ENCODE measurements at places on chromosomes 1 and 21.

- no peak for DNase-seq
Observed at GRCh38 chr1:33261344-33261743, 5.1 kb downstream of the ZNF362 start.

DNA sequence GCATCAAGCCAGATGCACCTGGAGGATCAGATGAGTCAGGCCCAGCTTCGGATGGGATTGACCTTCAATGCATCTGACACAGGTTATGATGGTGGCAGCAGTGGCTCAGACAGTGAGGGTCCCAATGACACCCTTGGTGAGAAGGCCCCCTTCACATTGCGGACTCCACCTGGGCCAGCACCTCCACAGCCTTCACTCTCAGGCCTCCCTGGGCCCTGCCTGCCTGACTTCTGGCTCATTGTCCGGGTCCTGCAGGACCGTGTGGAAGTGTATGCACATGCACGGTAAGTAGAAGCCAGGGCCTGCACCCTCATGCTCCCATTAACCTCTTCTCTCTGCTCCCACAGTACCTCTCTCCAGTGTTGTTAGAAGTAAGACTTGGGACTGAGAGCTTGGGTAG lies 20.8 kb downstream of the HYI start:
- no peak for DNase-seq

GRCh38 chr1:45302505-45303150 lies 24.1 kb upstream of the HPDL start:
- DNase-seq: no peak

- DNase-seq: no peak
Observed at GRCh38 chr1:5053744-5054143, 399.3 kb downstream of the AJAP1 start.

DNA sequence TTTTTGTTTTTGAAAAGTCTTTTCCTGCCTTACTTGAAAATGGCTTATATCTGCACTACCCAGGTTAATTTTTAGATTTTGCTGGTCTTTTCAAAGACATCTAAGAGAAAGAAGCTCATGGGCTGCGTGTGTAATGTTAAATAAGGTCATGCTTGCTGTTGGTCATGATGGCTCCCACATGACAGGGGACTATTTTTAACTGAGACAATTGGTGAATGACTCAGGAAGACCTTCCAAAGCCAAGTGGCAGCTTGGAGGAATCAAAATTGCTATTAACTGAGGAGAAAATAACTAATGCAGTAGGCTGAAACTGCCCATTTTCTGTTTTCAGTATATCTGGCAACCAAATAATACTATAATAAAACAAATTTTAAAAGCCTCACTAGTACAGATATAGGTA lies 117.1 kb upstream of the SPAG17 start:
- DNase-seq: no peak

GRCh38 chr1:119772298-119772697 lies 3.6 kb upstream of the HMGCS2 start:
- DNase-seq: no peak

- no peak for DNase-seq
Observed at GRCh38 chr1:222995236-222995580, 147.8 kb downstream of the TLR5 start.

- no peak for DNase-seq
Observed at GRCh38 chr1:910881-911721, 12.6 kb upstream of the SAMD11 start.

DNA sequence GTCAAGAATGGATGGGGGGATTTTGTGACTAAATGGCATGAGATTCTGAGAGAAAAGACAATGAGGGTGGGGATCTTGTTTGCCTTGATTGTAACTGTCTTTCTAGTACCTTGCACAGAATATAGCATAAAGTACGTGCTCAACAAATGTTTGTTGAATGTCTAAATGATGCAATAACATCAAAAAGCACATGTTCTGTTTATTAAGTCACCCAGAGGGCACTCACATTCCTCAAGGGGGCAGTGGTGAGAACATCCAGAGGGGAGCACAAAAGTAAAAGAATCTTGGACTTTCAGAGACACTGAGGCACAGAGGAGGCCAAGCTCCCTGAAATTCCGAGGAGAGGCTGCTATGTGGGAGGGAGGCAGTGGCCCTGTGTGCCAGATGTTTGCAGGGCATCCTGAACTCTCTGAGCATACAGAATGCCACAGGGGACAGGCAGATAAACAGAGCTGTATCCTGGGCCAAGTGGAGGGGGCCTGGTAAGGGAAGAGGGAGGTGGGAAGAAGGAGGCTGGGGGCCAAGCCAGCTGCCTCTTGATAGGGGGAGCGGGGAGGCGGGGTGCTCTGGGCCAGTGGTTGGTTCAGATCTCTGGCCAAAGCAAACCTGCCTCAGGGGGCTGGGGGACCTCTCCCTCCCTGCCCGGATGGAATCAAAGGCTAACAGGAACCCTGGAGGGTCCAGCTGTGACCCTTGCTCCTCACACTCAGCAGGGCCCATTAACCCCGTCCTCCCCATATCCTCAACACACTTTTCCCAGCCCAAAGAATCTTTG lies 6.5 kb upstream of the ATP1A2 start:
- DNase-seq: peak; percentile 37

- no peak for DNase-seq
Observed at GRCh38 chr1:98452162-98452561, 209.4 kb upstream of the SNX7 start.

DNA sequence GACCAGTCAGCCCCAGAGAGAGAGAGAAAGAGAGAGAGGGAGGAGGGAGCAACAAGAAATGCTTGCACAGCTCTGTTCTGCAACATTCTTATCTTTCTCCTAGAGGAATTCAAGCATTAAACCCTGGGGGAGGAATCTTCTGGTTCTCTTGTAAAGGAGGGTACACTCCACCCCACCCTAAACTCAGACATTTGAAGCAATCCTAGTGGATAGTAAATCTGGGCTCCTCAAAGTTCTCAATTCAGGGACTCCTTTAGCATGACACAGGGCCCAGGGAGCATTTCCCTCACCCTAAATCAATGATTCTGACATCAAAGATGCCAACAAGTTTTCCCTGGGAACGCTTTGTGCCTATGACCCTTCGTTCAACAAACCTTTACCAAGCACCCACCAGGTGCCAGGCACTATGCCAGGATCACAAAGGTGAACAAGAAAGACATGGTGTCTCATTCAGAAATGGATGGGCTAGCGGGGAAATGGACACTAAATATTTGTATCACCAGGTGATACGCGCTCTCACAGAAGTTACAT lies 11.9 kb upstream of the CAPN2 start:
- no peak for DNase-seq

GRCh38 chr1:147892731-147893214 lies 9.8 kb upstream of the GJA8 start:
- DNase-seq: peak; percentile 47

- DNase-seq: no peak
Observed at GRCh38 chr1:225763716-225764548, 13.7 kb upstream of the SRP9 start.

DNA sequence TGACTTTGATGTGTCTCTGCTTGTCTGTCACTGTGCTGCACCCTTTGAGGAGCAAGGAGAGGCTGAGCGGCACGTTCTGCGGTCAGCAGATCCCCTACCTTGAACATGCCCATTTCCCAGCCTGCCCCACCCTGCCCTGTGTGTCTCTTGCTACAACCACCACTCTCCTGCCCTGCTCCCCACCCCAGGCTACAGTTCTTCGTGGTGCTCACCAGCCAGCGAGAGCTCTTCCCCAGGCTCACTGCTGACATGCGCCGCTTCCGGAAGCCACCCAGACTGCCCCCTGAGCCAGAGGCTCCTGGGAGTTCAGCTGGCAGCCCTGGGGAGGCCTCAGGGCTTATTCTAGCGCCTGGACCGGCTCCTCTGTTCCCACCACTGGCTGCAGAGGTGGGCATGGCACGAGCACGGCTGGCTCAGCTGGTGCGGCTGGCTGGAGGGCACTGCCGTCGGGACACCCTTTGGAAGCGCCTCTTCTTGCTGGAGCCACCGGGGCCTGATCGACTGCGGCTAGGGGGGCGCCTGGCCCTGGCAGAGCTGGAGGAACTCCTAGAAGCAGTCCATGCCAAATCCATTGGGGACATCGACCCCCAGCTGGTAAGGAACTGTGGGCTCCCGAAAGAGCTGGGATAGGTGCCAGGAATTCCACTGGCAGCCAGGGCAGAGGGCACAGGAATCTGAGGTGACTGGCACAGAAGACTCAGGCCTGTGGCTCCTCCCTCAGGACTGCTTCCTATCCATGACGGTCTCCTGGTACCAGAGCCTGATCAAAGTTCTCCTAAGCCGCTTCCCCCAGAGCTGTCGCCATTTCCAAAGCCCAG lies 5.6 kb downstream of the HYI start:
- no peak for DNase-seq

GRCh38 chr1:54342288-54342687 lies 63.9 kb downstream of the SSBP3 start:
- no peak for DNase-seq

DNA sequence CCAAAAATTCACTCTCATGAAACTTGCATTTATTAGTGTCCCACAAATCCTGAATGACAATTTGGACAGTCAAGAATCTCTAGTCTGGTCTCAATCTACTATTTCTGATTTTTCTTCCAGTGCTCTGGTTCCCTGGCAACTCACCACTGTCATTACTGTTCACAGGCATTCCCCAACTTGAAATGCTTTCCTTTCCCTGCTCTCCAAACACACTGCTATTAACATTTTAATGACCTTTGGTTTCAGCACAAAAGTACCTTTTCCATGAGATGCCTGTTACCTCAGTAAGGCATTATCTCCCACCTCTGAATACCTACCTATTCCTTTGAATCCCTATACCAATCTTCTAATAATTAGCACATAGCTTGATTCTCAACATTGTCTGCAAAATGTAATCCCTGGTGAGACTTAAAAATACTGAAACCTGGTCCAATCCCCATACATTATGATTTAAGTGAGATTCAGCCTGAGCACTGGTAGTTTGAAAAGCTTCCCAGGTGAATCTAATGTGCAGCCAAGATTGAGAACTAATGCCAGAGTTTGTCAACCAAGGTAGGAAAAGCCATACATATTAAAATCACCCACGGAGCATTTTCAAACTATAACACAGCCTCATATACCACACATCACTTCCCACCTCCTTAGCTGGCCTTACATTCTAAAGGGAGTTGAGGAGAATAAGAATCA lies 11.7 kb upstream of the ANGPTL3 start:
- no peak for DNase-seq

DNA sequence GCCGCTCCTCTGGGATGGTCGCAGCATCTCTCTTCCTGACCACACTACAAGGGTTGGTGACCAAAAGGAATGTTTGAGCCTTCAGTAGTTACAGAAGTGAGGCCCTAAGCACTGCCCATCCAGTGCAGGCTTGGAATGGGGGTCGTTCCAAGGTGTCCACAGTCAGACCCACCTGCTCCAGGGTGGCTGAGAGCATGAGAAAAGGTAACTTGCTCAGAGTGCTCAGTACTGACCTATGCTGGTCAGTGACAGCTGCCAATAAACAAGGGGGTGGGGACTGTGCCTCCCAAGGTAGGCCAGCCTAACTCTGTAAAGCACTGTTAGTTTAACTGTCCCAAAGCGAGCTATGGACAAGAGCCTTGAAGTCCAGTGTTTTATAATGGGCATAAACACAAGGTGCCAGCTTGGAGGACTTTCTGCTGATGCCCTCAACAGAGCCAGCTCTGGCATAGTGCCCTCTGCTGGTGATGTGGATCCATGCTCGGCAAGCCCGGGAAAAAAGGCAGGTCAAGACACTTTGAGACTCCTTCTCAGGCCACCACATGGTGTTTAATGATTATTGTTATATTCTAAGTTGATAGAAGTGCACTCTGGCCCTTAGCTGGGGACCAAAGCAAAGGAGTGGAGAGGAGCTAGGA lies 78.1 kb upstream of the DNAH14 start:
- peak; percentile 44 for DNase-seq

All from CD4-positive, alpha-beta T cell treated with Interleukin-12 subunit alpha and Interleukin-12 subunit beta, for 1 hour (primary cell).